ENCODE measurements at places on chromosomes 7 and 10.
A peak's percentile ranks its signal among the peaks of the same experiment; 100 is the strongest.

DNA sequence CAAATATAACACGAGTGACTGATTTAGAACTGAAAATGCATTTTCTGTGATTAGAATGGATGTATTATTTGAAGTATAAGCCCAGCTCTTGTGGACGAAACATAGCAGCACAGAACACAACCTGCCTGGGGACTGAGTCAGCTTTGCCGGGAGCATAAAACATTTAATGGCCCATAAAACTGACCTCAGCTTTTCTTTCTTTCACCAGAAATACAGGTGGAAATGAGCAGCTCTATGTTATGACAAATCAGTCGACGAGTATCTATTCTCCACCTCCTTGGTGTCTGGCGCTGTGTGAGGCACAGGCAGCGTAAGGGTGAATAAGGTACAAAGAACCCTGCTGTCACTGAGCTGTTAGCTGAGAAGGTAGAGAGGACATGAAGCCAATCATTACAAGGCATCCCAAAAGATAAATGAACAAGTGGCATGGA, 471.6 kb upstream of the AKR1E2 start:
- H3K4me3 ChIP-seq, result no peak overlapping the region
- H3K36me3 ChIP-seq, result no peaks in the 10 kb centered on the region
- H3K27ac ChIP-seq, result peak overlapping the region; percentile 43
- peaks cover 5% of the 10 kb centered on the region for H3K4me1 ChIP-seq

GRCh38 chr10:12414278-12414989, 65.1 kb downstream of the CAMK1D start:
- no peak overlapping the region for H3K4me3 ChIP-seq
- H3K27ac ChIP-seq, result no peak overlapping the region
- no peak for DNase-seq
- H3K4me1 ChIP-seq, result peaks cover 14% of the 10 kb centered on the region
- no peaks in the 10 kb centered on the region for H3K27me3 ChIP-seq

DNA sequence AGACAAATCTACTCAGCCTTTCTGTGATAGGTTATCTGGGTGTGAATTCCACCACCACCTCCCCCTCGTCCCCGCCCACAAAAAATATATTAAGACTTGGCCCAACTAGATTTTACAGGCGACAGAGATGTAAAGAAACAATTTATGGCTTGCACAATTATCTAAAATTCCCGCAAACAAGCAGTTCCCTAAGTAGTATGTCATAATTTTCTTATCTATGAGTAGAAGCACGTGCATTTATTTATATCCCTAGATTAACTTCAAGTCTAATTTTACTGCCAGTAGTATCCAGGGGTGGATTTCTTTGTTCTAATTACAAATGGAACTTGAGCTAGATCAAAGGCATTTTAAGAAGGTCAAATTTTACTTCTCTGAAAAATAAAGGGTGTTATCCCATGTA, 1.7 kb downstream of the TSPAN12 start:
- H3K4me3 ChIP-seq, result no peak overlapping the region
- peaks cover 4% of the 10 kb centered on the region for H3K4me1 ChIP-seq
- no peak overlapping the region for H3K27ac ChIP-seq
- no peak for DNase-seq
- no peaks in the 10 kb centered on the region for H3K27me3 ChIP-seq
- H3K36me3 ChIP-seq, result no peaks in the 10 kb centered on the region

DNA sequence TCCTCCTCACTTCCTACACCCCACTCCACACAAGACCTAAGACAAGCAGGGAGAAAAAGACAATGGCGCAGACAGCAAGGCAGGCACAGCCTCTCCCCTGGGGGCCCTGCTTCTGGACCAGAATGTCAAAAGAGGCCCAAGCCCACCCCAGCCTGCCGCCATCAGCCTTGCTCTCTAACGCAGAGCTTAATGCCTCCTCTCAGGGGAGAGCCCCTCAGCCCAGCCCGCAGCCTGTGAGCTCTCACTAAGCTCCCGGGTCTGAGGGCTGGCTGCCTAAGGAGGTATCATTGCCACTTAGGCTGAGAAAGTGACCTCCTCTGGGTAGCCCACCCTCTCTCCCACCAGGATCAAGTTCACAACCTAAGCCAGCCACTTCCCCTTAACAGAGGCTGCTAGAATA, 16.7 kb downstream of the SLIT1 start:
- no peak for DNase-seq
- peaks cover 59% of the 10 kb centered on the region for H3K27me3 ChIP-seq
- H3K27ac ChIP-seq, result no peak overlapping the region

- H3K4me1 ChIP-seq, result no peaks in the 10 kb centered on the region
- H3K4me3 ChIP-seq, result no peak overlapping the region
- DNase-seq, result peak; percentile 15
- H3K27me3 ChIP-seq, result no peaks in the 10 kb centered on the region
- H3K27ac ChIP-seq, result no peak overlapping the region
Observed at GRCh38 chr7:114660126-114660486, 245.5 kb downstream of the FOXP2 start.

DNA sequence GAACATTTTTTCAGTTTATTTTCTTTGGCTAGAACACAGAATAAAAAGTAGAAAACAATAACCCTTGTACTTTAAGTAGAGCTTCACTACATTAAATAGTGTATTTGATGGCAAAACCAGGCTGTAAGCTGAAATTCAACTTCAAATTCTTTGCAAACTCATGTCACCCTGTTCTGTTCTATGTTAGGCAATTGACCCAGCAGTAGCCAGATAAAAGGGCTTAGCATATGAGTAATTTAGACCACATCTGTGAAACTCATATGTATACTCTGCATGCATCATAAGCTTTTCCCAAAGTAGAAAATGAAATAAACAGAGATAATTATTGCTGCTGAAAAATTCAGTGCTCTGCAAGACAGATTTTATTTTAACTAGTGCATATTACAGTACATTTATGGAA, 150.2 kb downstream of the GNAI1 start:
- H3K36me3 ChIP-seq, result no peaks in the 10 kb centered on the region
- no peak overlapping the region for H3K27ac ChIP-seq
- peaks cover 8% of the 10 kb centered on the region for H3K4me1 ChIP-seq

DNA sequence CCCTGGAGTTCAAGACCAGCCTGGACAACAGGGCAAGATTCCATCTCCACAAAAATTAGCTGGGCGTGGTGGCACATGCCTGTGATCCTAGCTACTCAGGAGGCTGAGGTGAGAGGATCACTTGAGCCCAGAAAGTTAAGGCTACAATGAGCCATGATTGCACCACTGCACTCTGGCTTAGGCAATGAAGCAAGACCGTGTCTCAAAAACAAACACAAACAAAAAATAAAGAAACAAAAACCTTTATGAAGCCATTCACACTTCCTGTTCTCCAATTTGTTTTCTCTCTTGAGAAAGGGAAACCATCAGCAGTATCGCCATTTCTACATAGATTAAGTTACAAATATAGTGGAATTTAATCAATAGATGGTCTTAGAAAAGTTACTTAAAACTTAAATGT, 19.8 kb downstream of the YME1L1 start:
- DNase-seq, result no peak
- no peak overlapping the region for H3K4me3 ChIP-seq
- no peaks in the 10 kb centered on the region for H3K27me3 ChIP-seq

- peaks cover 28% of the 10 kb centered on the region for H3K27me3 ChIP-seq
- no peaks in the 10 kb centered on the region for H3K36me3 ChIP-seq
- no peak overlapping the region for H3K27ac ChIP-seq
- no peaks in the 10 kb centered on the region for H3K4me1 ChIP-seq
- H3K4me3 ChIP-seq, result no peak overlapping the region
Observed at GRCh38 chr7:35498416-35498815, 196.5 kb downstream of the HERPUD2 start.

GRCh38 chr7:42770114-42770513, 141.8 kb downstream of the C7orf25 start:
- peaks cover 2% of the 10 kb centered on the region for H3K4me1 ChIP-seq
- no peak for DNase-seq
- no peak overlapping the region for H3K27ac ChIP-seq
- peaks cover 14% of the 10 kb centered on the region for H3K27me3 ChIP-seq
- no peak overlapping the region for H3K4me3 ChIP-seq

- no peaks in the 10 kb centered on the region for H3K4me1 ChIP-seq
- no peak for DNase-seq
- no peaks in the 10 kb centered on the region for H3K36me3 ChIP-seq
- H3K27me3 ChIP-seq, result no peaks in the 10 kb centered on the region
- H3K4me3 ChIP-seq, result no peak overlapping the region
- no peak overlapping the region for H3K27ac ChIP-seq
Observed at GRCh38 chr7:91201442-91202113, 62.7 kb upstream of the FZD1 start.

DNA sequence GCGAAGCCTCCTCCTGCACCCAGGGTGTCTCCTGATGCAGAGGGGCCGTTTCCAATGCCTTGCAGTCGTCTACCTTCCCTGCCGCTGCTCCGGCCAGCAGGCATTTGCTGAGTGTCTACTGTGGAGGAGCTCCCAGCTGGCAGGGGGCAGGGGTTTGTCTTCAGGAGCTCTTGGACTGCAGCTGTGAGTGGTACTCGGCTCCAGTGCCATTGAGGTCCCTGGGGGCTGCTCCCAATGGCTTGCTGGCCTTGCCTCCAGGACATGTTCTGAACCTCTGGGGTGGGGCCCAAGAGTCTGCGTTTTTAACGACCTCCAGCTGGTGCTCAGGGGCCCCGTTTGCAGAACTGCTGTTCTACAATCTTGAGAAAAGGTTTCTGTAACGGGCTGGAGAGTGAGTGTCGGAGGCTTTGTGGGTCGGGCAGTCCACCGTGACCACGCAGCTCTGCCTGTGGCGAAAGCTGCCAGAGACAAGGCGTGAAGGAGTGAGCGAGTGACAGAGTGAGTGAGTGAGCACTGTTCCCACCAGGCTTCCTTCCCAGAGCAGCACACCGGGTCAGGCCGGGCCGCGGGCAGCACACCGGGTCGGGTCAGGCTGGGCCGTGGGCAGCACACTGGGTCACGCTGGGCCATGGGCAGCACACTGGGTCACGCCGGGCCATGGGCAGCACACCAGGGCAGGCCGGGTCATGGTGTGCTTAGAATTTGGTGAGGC, 520.2 kb downstream of the PTPRN2 start:
- no peaks in the 10 kb centered on the region for H3K27me3 ChIP-seq
- DNase-seq, result no peak
- no peaks in the 10 kb centered on the region for H3K4me1 ChIP-seq
- H3K27ac ChIP-seq, result no peak overlapping the region

- peaks cover under 1% of the 10 kb centered on the region for H3K36me3 ChIP-seq
- DNase-seq, result peak; percentile 83
- no peak overlapping the region for H3K4me3 ChIP-seq
- H3K27ac ChIP-seq, result peak overlapping the region; percentile 81
- no peaks in the 10 kb centered on the region for H3K27me3 ChIP-seq
- H3K4me1 ChIP-seq, result peaks cover 62% of the 10 kb centered on the region
Observed at GRCh38 chr7:74480861-74481417, 27.2 kb downstream of the GTF2IRD1 start.

GRCh38 chr7:108045669-108046068, 42.7 kb upstream of the LAMB1 start:
- peak; percentile 43 for DNase-seq
- H3K4me1 ChIP-seq, result no peaks in the 10 kb centered on the region
- no peaks in the 10 kb centered on the region for H3K36me3 ChIP-seq
- no peaks in the 10 kb centered on the region for H3K27me3 ChIP-seq
- H3K27ac ChIP-seq, result no peak overlapping the region
- H3K4me3 ChIP-seq, result no peak overlapping the region

GRCh38 chr7:155580367-155580766, 34.0 kb upstream of the CNPY1 start:
- no peak overlapping the region for H3K4me3 ChIP-seq
- H3K36me3 ChIP-seq, result no peaks in the 10 kb centered on the region
- no peak for DNase-seq
- H3K27me3 ChIP-seq, result peaks cover 65% of the 10 kb centered on the region

GRCh38 chr10:100510533-100511308, 8.9 kb downstream of the SEC31B start:
- peaks cover 19% of the 10 kb centered on the region for H3K36me3 ChIP-seq
- no peak for DNase-seq
- peaks cover 18% of the 10 kb centered on the region for H3K27me3 ChIP-seq
- H3K4me3 ChIP-seq, result no peak overlapping the region
- no peak overlapping the region for H3K27ac ChIP-seq

- H3K27ac ChIP-seq, result no peak overlapping the region
- no peak for DNase-seq
- H3K27me3 ChIP-seq, result peaks cover 72% of the 10 kb centered on the region
- H3K36me3 ChIP-seq, result no peaks in the 10 kb centered on the region
- H3K4me1 ChIP-seq, result peaks cover 14% of the 10 kb centered on the region
Observed at GRCh38 chr7:101399759-101400158, 37.1 kb downstream of the COL26A1 start.

- H3K4me3 ChIP-seq, result no peak overlapping the region
- H3K27ac ChIP-seq, result no peak overlapping the region
- no peak for DNase-seq
- H3K36me3 ChIP-seq, result no peaks in the 10 kb centered on the region
- H3K4me1 ChIP-seq, result no peaks in the 10 kb centered on the region
Observed at GRCh38 chr7:133135451-133135850, 53.6 kb upstream of the CHCHD3 start.

- peak; percentile 40 for DNase-seq
- H3K4me3 ChIP-seq, result no peak overlapping the region
- H3K27me3 ChIP-seq, result peaks cover 3% of the 10 kb centered on the region
- H3K27ac ChIP-seq, result no peak overlapping the region
Observed at GRCh38 chr10:14751014-14751896, 23.4 kb downstream of the FAM107B start.

GRCh38 chr7:24923172-24923865, 56.7 kb downstream of the OSBPL3 start:
- no peaks in the 10 kb centered on the region for H3K36me3 ChIP-seq
- H3K4me1 ChIP-seq, result peaks cover 5% of the 10 kb centered on the region
- H3K27me3 ChIP-seq, result no peaks in the 10 kb centered on the region
- no peak for DNase-seq

- peaks cover 64% of the 10 kb centered on the region for H3K36me3 ChIP-seq
- H3K4me1 ChIP-seq, result peaks cover 5% of the 10 kb centered on the region
- H3K27me3 ChIP-seq, result no peaks in the 10 kb centered on the region
- H3K4me3 ChIP-seq, result no peak overlapping the region
- no peak for DNase-seq
Observed at GRCh38 chr7:6172224-6172909, 100.1 kb downstream of the CYTH3 start.

DNA sequence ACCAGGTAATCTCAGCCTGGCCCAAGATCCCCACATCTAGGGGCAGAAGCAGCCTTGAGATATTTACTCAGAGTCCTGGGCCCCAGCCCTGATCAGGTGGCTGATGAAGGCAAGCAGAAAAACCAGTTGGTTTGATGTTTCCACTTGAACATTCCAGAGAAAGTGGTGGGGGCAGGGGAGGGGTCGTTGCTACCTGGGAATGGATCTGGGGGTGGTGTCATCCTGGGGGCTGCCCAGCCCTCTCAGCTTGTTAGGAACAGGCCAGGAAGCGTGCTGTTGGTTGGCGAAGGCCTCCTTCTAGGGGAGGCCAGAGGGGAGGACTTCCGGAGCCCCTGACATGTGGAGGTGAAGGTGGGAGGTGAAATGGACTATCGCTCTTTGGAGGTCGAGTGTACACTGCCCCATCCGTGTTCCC, 3.7 kb upstream of the ABHD11 start:
- H3K4me1 ChIP-seq, result peaks cover 37% of the 10 kb centered on the region
- H3K36me3 ChIP-seq, result peaks cover 3% of the 10 kb centered on the region
- no peak for DNase-seq

DNA sequence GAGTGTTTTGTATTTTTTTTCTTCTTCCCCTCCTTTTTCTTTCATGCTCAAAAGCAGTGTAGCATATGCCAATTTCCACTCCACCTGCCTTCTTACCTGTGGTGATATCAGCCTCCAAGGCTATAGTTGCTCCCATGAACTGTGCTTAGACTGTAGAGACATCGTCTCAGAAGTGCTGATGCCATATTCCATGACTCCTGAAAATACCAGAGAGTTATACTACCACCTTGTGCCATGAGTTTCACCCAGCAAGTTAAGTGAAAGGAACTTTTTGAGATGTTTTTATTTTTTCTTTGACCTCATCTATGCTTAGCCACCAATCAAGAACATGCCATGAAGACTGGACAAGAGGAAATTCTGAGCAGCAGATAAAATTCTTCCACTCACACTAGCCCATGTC, 142.8 kb upstream of the SEMA3E start:
- no peaks in the 10 kb centered on the region for H3K27me3 ChIP-seq
- no peaks in the 10 kb centered on the region for H3K36me3 ChIP-seq
- H3K27ac ChIP-seq, result no peak overlapping the region
- H3K4me3 ChIP-seq, result no peak overlapping the region
- H3K4me1 ChIP-seq, result no peaks in the 10 kb centered on the region

All from mesenchymal stem cell (in vitro differentiated cells and primary cell).